Suprapubic skin (tissue), 4 donors: ENCODE measurements at places on chromosomes 2 and 18. TPM values are rescaled to one million over a fixed set of nuclear protein-coding genes. Genes with fewer than 3 reads are reported as not detected.

The EMILIN2 gene
- 6.0 TPM for total RNA-seq

The NTSR2 gene
- not detected for total RNA-seq

The RELCH gene
- total RNA-seq: 60.8 TPM

The TFCP2L1 gene
- 64.1 TPM for total RNA-seq

The CCDC121 gene
- total RNA-seq: 1.2 TPM

The TNFRSF11A gene
- 4.8 TPM for total RNA-seq

The IL1B gene
- total RNA-seq: not detected

The SPOPL gene
- 42.4 TPM for total RNA-seq
